ENCODE measurements at places on chromosomes 5 and 9.
A peak's percentile ranks its signal among the peaks of the same experiment; 100 is the strongest.

GRCh38 chr5:171577042-171577758, 157.8 kb downstream of the FGF18 start:
- H3K4me3 ChIP-seq = no peak overlapping the region
- peaks cover 6% of the 10 kb centered on the region for H3K27me3 ChIP-seq
- no peaks in the 10 kb centered on the region for H3K4me1 ChIP-seq
- no peaks in the 10 kb centered on the region for H3K36me3 ChIP-seq
- no peak overlapping the region for H3K27ac ChIP-seq

DNA sequence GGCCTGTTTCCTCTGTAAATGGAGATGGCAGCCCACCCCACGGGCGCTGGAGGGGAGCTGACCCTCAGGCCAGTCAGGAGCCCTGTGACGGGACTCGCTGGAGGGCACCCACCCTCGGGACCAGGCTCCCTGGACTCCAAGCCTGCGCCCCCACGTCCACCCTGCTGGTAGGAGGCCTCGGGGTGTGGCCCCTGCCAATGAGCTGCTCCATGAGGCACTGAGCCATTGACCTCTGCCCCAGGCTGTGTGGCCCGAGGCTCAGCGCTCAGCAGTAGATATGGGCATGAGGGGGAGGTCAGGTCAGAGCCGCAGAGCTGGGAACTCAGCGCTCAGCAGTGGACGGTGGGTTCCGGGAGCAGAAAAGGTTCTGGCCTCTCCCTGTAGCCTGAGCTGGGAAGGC, 52.3 kb upstream of the EGFL7 start:
- no peaks in the 10 kb centered on the region for H3K27me3 ChIP-seq
- no peak for DNase-seq
- no peaks in the 10 kb centered on the region for H3K36me3 ChIP-seq
- H3K4me1 ChIP-seq = peaks cover 12% of the 10 kb centered on the region

DNA sequence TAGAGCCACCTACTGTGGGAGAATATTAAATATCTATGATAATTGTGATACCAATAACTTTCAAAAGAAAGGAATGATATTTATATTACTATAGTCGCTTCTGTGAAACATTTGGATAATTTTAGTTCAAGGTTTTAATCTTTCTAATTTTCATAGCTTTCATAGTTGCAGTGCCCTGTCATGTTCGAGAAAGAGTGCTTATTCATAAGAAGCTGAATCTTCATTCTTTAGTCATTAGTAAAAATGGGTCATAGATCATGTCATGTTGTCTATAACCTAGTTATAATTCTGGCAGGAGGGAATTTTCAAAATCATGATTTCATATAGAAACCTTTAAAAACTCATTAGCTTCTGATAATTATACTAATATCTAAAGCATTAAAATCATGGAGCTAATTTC, 685.6 kb downstream of the CETN3 start:
- no peak for DNase-seq
- H3K4me3 ChIP-seq = no peak overlapping the region
- no peaks in the 10 kb centered on the region for H3K36me3 ChIP-seq
- no peaks in the 10 kb centered on the region for H3K27me3 ChIP-seq
- peaks cover 17% of the 10 kb centered on the region for H3K4me1 ChIP-seq

GRCh38 chr9:22056402-22056801, 47.3 kb upstream of the CDKN2B start:
- no peaks in the 10 kb centered on the region for H3K27me3 ChIP-seq
- H3K4me1 ChIP-seq = peaks cover 19% of the 10 kb centered on the region
- no peaks in the 10 kb centered on the region for H3K36me3 ChIP-seq
- no peak overlapping the region for H3K27ac ChIP-seq
- no peak overlapping the region for H3K4me3 ChIP-seq
- DNase-seq = no peak

DNA sequence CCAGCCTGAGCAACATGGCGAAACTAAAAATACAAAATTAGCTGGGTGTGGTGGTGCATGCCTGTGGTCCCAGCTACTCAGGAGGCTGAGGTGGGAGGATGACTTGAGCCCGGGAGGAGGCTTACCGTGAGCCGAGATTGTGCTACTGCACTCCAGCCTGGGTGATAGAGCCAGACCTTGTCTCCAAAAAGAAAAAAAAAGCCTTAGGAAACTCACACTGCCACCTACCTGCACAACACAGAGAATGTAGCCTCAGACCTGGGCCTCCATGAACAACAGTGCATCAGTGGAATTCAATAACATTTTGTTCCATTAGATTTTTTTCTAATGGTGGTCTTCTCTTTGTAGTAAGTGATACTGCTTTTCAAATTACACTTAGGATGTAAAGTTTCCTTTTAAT, 63.8 kb upstream of the RARS1 start:
- no peak for DNase-seq
- no peak overlapping the region for H3K4me3 ChIP-seq
- peaks cover 10% of the 10 kb centered on the region for H3K4me1 ChIP-seq
- H3K36me3 ChIP-seq = no peaks in the 10 kb centered on the region

DNA sequence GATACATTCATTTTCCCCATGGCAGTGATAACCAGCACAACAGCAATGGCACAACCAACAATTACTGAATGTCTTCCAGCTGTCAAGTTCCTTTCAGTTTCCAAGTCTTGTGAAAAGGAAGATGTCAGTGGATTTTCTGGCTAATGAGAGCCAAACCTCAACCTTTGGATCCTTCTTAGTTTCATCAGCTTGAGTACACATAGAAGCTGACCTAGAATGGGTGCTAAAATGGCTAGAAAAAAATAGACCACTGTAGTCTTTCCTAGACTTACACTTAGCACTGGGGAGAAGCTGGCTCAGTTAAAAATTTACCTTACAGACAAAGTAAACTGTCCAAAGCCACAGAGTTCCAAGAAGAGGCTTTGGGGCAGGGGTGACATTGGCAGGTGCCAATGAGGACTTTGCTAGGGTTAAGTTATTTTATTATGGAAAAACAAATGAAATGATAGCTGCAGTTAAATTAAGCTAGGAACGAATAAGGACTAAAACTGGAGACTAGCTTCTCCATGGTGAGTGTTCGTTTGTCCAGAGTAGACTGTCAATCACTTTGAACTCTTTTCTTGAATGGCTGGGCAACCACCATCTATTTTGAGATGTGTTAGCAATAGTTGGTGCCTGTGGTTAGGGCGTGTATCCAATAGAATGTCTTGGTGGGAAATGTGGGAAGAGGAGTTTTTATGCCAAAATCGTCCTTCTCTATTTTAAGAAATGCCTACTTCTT, 25.9 kb upstream of the TXN start:
- no peaks in the 10 kb centered on the region for H3K27me3 ChIP-seq
- peaks cover 8% of the 10 kb centered on the region for H3K4me1 ChIP-seq
- DNase-seq = peak; percentile 61

- no peaks in the 10 kb centered on the region for H3K27me3 ChIP-seq
- no peaks in the 10 kb centered on the region for H3K36me3 ChIP-seq
- peaks cover 43% of the 10 kb centered on the region for H3K4me1 ChIP-seq
- no peak overlapping the region for H3K4me3 ChIP-seq
Measured at GRCh38 chr5:54760182-54760935, 225.0 kb downstream of the ESM1 start.

DNA sequence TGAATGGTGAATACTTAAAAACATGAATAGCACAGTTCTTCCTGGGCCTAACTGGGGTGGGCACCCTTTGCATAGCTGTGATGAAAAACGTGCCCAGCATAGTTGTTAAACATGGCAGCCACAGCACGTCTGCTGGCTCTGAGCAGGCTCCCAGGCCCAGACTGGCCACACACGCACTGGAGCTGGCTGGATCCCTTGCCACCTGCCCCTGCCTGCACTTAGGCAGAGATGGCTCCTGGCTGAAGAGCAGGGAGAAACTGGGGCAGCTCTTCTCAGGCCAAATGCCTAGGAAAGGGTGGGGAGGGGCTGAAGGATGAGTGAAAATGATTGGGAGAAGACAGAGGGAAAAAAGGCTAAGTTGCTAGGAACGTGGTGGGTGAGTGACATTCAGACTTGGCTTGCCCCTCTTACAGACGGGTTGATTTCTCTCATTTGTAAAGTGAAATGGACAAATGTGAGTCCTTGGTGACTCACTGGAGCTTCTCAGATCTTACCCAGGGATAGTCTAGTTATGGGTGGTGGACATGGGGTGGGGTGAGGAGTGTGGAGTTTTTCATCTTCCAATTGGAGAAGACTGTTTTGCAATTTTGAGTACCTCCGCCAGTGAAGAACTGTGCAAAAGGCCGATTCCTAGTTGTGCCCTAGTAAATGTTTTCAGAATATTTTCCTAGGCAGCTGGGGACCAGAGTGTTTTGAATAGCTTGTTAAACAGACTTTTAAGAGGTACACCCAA, 42.4 kb downstream of the TRIO start:
- H3K27me3 ChIP-seq = no peaks in the 10 kb centered on the region
- no peaks in the 10 kb centered on the region for H3K36me3 ChIP-seq
- peak overlapping the region; percentile 91 for H3K27ac ChIP-seq
- peak overlapping the region; percentile 37 for H3K4me3 ChIP-seq
- H3K4me1 ChIP-seq = peaks cover 90% of the 10 kb centered on the region

DNA sequence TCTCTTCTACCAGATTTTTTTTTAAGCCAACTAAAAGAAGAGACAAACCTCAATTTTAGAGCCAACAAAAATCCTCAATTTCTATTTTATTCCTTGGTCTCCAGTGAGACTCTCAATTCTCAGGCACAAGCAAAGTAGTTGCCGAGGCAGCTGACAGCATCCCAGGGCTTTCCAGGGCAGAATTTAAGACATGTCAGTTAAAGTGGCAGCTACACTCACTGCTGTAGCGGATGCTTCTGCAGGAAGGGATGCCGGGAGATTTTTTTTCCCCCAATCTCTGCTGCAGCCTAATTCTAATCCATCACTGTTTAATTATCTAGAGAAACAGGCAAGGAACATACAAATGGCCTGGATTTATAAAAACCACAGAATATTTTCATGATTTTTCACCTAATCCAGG, 57.0 kb downstream of the TTC39B start:
- no peaks in the 10 kb centered on the region for H3K27me3 ChIP-seq
- H3K27ac ChIP-seq = peak overlapping the region; percentile 63
- peaks cover 49% of the 10 kb centered on the region for H3K4me1 ChIP-seq
- H3K4me3 ChIP-seq = peak overlapping the region; percentile 14

DNA sequence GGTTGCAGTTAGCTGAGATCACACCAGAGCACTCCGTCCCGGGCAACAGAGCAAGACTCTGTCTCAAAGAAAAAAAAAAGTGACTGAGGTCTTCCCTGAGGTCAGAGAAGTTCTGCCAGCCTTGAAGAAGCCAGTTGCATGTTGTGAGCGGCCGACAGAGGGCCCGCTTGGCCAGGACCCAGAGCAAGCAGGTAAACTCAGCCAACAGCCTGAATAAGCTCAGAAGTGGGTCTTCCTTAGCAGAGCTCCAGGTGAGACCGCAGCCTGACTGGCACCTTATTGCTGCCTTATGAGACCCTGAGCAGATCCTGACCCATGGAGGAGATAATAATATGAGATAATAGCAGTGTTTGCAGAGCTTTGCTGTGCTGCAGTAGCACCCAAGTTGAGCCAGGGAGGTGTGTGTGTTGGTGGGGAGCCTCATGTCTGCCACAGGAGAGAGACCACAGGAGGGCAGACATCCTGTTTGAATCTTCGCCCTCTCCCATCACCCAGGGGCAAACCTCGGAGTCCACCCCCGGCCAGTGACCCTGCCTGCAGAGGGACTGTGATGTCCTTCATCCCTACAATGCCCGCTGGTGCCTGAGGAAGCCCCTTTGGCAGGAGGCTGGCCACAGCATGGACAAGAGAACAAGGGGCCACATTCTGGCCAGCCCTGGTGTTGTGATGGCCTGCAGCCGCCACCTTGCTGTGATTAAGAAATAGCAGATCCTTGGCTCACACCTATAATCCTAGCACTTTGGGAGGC, 10.8 kb upstream of the BARX1 start:
- peak; percentile 83 for DNase-seq
- no peak overlapping the region for H3K27ac ChIP-seq
- no peaks in the 10 kb centered on the region for H3K36me3 ChIP-seq
- H3K27me3 ChIP-seq = no peaks in the 10 kb centered on the region
- H3K4me1 ChIP-seq = peaks cover 8% of the 10 kb centered on the region
- no peak overlapping the region for H3K4me3 ChIP-seq

- peaks cover 11% of the 10 kb centered on the region for H3K4me1 ChIP-seq
- H3K4me3 ChIP-seq = no peak overlapping the region
- no peaks in the 10 kb centered on the region for H3K36me3 ChIP-seq
- no peak overlapping the region for H3K27ac ChIP-seq
Measured at GRCh38 chr5:102807878-102808502, 52.9 kb downstream of the PAM start.

GRCh38 chr5:155729684-155730059, 597.3 kb upstream of the SGCD start:
- H3K27ac ChIP-seq = no peak overlapping the region
- peak; percentile 83 for DNase-seq
- H3K4me3 ChIP-seq = peak overlapping the region; percentile 55
- H3K27me3 ChIP-seq = peaks cover 27% of the 10 kb centered on the region
- no peaks in the 10 kb centered on the region for H3K36me3 ChIP-seq

DNA sequence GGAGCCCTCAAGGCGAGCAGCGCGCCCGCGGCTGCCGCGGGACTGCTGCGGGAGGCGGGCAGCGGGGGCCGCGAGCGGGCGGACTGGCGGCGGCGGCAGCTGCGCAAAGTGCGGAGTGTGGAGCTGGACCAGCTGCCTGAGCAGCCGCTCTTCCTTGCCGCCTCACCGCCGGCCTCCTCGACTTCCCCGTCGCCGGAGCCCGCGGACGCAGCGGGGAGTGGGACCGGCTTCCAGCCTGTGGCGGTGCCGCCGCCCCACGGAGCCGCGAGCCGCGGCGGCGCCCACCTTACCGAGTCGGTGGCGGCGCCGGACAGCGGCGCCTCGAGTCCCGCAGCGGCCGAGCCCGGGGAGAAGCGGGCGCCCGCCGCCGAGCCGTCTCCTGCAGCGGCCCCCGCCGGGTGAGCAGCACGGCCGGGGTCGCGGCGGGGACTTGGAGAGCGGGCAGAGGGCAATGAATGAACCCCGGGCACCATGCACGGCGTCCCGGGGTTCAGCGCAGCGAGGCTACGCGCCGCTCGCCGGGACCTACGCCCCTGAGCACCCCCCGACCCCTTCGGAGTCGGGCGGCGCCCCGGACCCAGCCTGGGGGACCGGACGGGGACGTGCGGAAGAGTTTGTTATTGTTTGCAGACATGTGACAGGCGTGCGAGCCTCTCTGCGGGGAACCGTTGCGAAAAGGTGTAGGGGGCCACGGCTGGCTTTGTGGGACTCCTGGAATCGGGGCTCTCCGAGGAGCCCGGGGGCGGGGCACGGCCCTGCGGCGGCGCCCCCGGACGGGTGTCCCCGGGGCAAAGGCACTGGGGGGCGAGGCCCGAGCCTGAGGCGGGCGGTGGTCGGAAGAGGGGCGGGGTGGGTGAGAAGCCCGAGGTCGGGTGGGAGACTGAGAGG, 553 bp downstream of the MAP3K1 start:
- peak; percentile 69 for DNase-seq
- peak overlapping the region; percentile 92 for H3K4me3 ChIP-seq
- H3K36me3 ChIP-seq = no peaks in the 10 kb centered on the region
- H3K27ac ChIP-seq = peak overlapping the region; percentile 47
- peaks cover 23% of the 10 kb centered on the region for H3K27me3 ChIP-seq
- H3K4me1 ChIP-seq = peaks cover 23% of the 10 kb centered on the region
